Activated naive CD8-positive, alpha-beta T cell treated with anti-CD3 and anti-CD28 coated beads, Interleukin-2, amount 50 U/mL, for 24 hours (primary cell): ENCODE measurements at places on chromosomes 1 and 21.

- no peak overlapping the region for H3K27ac ChIP-seq
- no peak overlapping the region for H3K4me3 ChIP-seq
- no peak for DNase-seq
Observed at GRCh38 chr1:88398338-88398737, 285.7 kb upstream of the PKN2 start.

GRCh38 chr1:224533517-224533916, 82.6 kb upstream of the CNIH3 start:
- no peaks in the 10 kb centered on the region for H3K4me1 ChIP-seq
- no peak for DNase-seq
- no peaks in the 10 kb centered on the region for H3K27me3 ChIP-seq
- H3K4me3 ChIP-seq = no peak overlapping the region
- H3K36me3 ChIP-seq = no peaks in the 10 kb centered on the region
- H3K27ac ChIP-seq = no peak overlapping the region

GRCh38 chr1:46532498-46533178, 18.8 kb downstream of the KNCN start:
- H3K4me3 ChIP-seq = no peak overlapping the region
- no peaks in the 10 kb centered on the region for H3K36me3 ChIP-seq
- no peak overlapping the region for H3K27ac ChIP-seq
- H3K27me3 ChIP-seq = peaks cover 38% of the 10 kb centered on the region

GRCh38 chr1:177146499-177146898, 18.0 kb downstream of the ASTN1 start:
- H3K4me3 ChIP-seq = no peak overlapping the region
- no peaks in the 10 kb centered on the region for H3K36me3 ChIP-seq
- no peak overlapping the region for H3K27ac ChIP-seq
- no peak for DNase-seq

DNA sequence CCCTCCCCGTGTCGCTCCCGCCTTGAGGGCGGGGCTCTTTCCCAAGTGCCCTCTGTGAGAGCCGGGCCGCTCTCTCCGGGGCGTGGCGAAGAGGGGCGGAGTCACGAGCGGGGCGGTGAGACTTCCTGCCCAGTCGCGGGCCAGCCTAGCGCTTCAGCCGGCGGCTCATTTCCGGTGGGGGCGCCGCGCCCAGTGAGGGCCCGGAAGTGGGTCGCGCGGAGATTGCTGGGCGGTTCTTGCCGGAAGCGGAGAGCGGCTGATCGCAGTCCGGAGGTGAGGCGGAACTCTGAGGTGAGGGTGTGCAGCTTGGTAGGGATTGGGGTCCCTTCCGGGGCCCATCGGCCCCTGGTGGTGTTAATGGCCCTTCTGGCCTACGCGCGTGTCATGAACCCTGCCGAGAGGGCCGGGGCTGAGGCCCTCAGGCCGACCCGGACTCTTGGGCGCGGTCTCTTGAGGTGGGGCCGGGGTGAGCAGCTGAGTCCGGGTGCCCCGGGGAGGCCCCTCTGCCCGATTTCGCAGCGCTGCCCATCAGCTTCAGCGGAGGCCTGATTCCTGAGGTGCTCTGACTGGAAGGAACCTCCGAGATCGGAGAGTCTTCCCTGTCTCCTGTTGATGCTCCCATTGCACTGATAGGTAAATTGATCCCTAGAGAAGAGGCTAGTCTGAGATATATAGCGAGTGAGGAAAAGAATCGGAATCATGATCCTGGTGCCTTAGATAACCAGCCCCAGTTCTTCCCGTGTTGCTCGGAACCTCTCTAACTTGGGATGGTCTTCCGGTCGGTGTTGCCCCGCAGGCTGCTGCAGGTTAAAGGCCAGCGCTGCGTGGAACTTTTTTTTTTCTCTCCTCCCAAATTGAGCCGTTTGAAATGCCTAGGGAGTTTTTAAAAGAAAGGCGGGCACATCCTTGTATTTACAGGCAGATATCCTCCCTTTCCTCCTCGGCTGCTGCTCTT, at the start of gene CAP1:
TSS of gene CAP1 (plus strand) at position 219 of the 955 bp plus-strand sequence. CDS start 18,618 bp downstream, outside the sequence.
- DNase-seq = peak; percentile 100
- H3K4me3 ChIP-seq = peak within 1 kb of the TSS; percentile 99
- no peaks in the 10 kb centered on the region for H3K27me3 ChIP-seq
- peaks cover 44% of the 10 kb centered on the region for H3K36me3 ChIP-seq

GRCh38 chr1:96095849-96096612, 625.6 kb upstream of the PTBP2 start:
- H3K27me3 ChIP-seq = no peaks in the 10 kb centered on the region
- no peak overlapping the region for H3K27ac ChIP-seq
- H3K4me1 ChIP-seq = no peaks in the 10 kb centered on the region
- DNase-seq = no peak
- H3K4me3 ChIP-seq = no peak overlapping the region
- no peaks in the 10 kb centered on the region for H3K36me3 ChIP-seq

- no peak overlapping the region for H3K27ac ChIP-seq
- DNase-seq = no peak
- H3K4me3 ChIP-seq = no peak overlapping the region
- peaks cover 14% of the 10 kb centered on the region for H3K36me3 ChIP-seq
Observed at GRCh38 chr1:11188381-11188780, 774 bp upstream of the ANGPTL7 start.

DNA sequence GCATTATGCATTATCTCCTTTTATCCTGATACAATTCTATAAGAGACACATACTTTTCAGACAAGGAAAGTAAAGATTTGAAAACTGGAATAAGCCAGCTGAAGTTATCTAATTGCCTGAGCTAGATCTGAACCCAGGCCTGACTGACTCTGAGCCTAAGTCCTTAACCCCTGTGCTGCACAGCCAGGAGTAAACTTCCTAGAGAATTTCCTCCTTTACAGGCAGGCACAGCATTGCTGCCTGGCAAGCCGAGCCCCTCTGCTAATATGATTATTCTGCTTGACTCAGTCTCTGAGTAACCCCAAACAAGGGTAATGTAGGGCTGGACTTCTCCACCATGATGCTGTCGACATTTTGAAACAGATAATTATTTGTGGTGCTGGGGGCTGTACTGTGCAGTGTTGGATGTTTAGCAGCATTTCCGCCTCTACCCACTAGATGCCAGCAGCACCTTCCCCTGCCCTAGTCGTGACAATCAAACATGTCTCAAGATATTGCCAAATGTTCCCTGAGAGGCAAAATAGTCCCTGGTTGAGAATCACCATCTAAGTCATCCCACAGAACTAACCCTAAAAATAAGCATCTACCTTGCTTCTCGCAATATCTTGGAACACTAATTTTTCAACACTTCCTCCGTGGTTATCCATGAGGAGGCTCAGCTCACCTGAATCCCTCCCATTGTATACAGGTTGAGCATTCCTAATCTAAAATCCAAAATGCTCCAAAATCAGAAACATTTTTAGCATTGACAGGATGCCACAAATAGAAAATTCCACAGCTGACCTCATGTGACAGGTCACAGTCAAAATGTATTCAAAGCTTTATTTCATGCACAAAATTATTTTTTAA, 18.5 kb downstream of the CAMK1G start:
- H3K27me3 ChIP-seq = peaks cover 7% of the 10 kb centered on the region
- no peak overlapping the region for H3K4me3 ChIP-seq
- no peak overlapping the region for H3K27ac ChIP-seq
- no peaks in the 10 kb centered on the region for H3K36me3 ChIP-seq
- peak; percentile 28 for DNase-seq

DNA sequence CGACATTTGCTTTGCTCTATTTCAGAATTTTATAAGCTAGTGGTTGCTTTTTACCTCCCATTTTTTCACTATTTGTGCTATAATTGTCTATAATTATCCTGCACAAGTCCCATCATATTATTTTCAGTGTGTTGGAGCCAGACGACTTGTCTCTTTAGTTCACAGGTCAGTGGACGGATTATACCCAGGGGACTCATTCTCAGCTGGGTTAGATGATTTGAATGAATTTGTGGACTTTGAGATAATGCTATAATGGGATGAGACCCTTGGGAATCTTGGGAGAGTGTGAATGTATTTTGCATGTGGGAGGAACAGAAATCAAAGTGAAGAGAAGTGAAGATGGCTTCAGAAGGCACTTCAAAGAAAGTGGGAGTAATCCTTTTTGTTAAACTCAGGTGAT, 31.5 kb upstream of the KCNK1 start:
- no peaks in the 10 kb centered on the region for H3K4me1 ChIP-seq
- H3K4me3 ChIP-seq = no peak overlapping the region
- H3K27me3 ChIP-seq = peaks cover 15% of the 10 kb centered on the region

DNA sequence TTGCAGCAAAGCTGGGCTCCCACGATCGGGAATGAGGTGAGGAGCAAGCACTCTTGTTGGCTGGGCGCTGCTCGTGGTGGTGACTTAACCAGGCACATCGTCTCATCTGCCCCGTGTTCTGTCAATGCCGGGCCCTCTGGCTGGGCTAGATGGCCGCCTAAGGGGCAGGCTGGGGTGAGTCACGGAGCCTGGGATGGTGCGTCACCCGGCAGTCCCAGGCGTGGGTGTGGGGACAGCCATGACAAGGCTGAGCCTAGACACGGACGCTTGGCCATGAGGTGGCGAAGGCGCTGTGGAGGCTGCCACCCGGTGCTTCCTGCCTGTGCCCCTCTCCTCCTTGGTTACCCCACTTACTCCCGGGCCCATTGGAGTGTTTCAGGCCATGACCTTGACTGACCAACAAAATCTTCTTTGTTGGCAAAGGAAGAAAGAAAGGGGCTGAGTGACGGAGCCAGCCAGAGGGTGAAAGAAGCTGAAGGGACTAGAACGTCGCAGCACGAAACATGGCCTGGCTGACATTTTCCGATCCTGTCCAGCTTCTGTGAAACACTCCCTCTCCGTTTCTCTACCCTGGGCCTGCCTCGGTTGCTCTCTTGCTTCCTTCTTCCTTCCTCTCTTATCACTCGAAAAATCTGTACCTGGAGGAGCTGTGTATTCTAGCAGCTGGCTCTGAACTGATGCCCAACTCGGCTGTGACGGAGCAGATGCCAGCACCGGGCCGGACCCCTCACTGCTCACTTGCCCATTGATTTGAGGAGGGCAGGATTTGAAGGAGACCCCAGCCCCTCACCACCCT, 596 bp downstream of the CD247 start:
- peaks cover 34% of the 10 kb centered on the region for H3K4me1 ChIP-seq
- H3K36me3 ChIP-seq = peaks cover 41% of the 10 kb centered on the region
- H3K27ac ChIP-seq = peak overlapping the region; percentile 100
- no peaks in the 10 kb centered on the region for H3K27me3 ChIP-seq
- DNase-seq = peak; percentile 93

DNA sequence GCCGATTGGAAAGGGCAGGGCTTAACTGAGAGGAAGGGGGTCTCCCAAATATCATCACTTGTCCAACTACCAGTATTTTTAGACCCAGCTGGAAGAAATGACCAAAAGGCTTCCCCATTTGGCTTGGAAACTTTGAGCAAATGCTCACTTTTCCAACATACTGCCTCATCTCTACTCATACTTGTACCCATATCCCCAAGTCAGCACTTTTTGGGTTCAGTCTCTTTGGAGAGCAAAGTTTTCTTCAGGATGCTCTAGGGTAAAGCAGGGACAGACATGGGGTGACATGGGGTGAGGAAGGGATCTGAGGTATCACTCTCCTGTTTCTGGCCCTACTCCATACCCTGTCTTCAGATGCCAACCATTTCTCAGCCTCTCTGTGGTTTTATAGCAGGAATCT, 27.2 kb downstream of the LRRN2 start:
- H3K4me3 ChIP-seq = no peak overlapping the region
- no peak for DNase-seq
- no peaks in the 10 kb centered on the region for H3K4me1 ChIP-seq

DNA sequence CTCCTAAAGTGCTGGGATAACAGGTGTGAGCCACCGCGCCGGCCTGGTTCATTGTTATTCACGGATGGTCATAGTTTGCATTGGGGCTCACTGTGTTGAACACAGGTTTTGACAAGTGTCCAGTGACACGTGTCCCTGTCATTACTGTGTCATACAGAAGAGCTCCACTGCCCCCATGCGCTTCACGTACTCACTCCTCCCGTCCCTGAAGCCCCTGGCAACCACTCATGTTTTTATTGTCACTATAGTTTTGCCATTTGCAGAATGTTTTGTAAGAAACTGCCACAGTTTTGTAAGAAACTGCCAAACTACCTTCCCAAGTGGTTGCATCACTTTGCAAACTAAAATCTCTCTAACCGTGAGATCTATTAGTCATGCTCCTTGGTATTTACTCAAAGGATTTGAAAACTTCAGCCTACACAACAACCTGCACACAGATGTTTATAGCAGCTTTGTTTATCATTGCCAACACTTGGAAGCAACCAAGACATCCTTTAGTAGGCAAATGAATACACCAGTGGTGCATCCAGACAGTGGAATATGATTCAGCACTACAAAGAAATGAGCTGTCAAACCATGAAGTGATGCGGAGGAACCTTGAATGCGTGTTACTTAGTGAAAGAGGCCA, 163.2 kb upstream of the COL6A1 start:
- no peak for DNase-seq
- H3K27ac ChIP-seq = peak overlapping the region; percentile 96
- peak overlapping the region; percentile 52 for H3K4me3 ChIP-seq
- peaks cover 7% of the 10 kb centered on the region for H3K27me3 ChIP-seq
- peaks cover 42% of the 10 kb centered on the region for H3K4me1 ChIP-seq

- no peak overlapping the region for H3K4me3 ChIP-seq
- no peak overlapping the region for H3K27ac ChIP-seq
- no peaks in the 10 kb centered on the region for H3K36me3 ChIP-seq
Observed at GRCh38 chr1:208269338-208269666, 25.1 kb upstream of the PLXNA2 start.

DNA sequence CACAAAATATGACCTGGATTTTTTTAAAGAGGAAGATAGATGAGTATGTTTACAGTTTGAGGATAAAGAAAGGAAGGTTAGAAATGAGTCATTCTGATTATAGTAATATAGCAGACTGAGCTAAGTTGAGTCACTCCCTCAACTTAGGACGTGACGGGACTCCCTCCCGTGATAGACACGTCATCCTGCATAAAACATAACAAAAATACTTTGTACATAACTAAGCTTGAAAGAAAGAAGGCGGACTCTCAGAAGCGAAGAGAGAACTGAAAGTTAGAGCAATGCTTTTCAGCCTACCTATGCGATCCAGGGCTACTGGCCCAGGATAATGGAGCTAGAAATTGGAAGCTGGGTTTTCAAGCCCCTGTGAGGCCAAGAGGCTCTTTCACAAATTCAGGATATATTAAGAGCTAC, 53.0 kb upstream of the DESI2 start:
- no peaks in the 10 kb centered on the region for H3K27me3 ChIP-seq
- H3K4me1 ChIP-seq = peaks cover 15% of the 10 kb centered on the region
- peak; percentile 17 for DNase-seq
- H3K27ac ChIP-seq = no peak overlapping the region
- H3K4me3 ChIP-seq = peak overlapping the region; percentile 46
- no peaks in the 10 kb centered on the region for H3K36me3 ChIP-seq

DNA sequence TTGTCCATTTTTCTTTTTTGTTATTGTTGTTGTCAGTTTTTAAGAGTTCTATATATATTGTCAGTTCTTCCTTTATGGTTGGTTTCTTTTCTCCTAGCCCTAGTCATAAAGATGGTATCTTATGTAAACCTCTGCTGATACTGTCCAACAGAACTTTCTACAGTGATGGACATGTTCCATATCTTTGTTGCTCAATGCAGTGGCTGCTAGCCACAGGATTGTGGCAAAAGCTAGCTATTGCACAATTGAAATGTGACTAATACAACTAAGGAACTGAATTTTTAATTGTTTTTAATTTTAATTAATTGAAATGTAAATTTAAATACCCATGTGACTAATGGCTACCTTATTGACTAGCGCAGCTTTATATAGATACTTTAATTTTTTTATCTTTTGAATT, 411.8 kb upstream of the PTBP2 start:
- no peak overlapping the region for H3K27ac ChIP-seq
- H3K4me1 ChIP-seq = no peaks in the 10 kb centered on the region
- no peak overlapping the region for H3K4me3 ChIP-seq
- no peaks in the 10 kb centered on the region for H3K27me3 ChIP-seq

GRCh38 chr1:182195733-182196132, 134.2 kb upstream of the ZNF648 start:
- no peak overlapping the region for H3K27ac ChIP-seq
- H3K36me3 ChIP-seq = no peaks in the 10 kb centered on the region
- H3K4me3 ChIP-seq = no peak overlapping the region
- no peaks in the 10 kb centered on the region for H3K27me3 ChIP-seq
